Thoracic aorta (tissue), 2 donors: ENCODE measurements at places on chromosomes 12 and 14.

DNA sequence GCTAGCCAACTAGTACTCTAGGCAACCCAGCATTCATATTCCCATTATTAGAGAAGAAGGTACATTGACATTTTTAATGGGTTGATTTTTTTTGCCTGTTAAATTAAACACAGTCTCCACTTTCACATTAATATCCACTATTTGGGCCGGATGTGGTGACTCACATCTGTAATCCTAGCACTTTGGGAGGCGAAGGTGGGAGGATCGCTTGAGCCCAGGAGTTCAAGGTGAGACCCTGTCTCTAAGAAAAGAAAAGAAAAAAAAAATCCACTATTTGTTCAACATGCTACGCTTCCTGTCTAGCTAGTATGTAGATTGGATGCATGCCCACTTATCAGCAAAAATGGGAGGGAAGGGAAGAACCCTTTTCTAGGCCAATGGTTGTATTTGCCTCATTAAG lies 7.1 kb upstream of the CRADD start:
- no peak for DNase-seq

- no peak for DNase-seq
Measured at GRCh38 chr12:101780599-101780998, 41.3 kb upstream of the SYCP3 start.

DNA sequence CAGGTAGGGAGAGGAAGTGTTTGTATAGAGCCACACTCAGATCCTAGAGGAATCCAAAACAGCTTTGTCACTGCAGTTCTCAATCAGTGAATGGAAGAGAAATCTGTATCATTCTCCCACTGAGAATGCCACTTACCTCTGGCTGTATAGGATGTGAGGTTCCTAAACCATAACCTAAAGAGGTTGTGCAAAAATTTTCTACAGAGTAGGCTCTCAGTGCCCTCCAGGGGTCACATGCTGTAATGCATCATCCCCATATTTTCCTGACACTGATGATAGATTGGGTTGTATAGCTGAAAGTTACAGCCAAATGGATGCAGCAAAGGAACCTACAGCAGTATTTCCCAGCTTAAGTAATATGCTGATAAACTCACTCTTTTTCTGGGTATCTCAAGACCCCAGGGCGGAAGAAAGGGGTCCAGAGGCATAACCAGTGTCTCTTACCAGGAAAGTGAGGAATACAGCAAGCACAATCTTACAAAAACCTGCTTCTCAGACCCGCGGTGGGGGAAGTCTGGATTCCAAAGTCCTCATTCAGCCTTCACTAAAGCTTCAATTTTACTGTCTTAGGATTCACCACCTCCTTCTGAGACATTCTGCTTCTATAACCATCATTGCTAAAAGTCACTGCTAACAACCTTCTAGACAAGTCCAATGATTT lies 3.8 kb downstream of the BCDIN3D start:
- DNase-seq, result no peak

GRCh38 chr12:12642916-12643315 lies 31.2 kb downstream of the CREBL2 start:
- DNase-seq, result no peak

- no peak for DNase-seq
Measured at GRCh38 chr14:60632777-60633176, 16.5 kb downstream of the SIX1 start.

- DNase-seq, result no peak
Measured at GRCh38 chr14:68968051-68968450, 11.1 kb downstream of the ACTN1 start.

- DNase-seq, result no peak
Measured at GRCh38 chr14:104937161-104937560, 12.5 kb downstream of the PLD4 start.

DNA sequence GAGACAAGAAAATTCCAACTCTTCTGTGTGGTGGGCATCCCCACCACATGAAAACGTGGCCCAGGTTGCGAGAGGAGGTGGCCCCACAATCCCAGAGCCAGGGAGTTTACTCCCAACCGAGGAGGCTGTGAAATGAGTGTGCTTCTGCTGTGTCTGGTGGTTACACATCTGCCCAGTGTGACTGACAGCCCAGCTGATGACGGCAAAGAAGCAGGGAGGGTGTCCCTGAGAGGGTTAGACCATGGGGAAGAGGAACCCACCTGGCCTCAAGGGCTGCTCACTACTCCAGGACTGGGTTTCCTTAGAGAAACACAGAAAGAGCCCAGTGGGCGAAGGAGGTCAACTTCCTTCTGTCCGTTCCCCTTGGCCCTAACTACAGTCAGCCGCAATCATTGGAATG lies 24.6 kb downstream of the ZFP36L1 start:
- no peak for DNase-seq

DNA sequence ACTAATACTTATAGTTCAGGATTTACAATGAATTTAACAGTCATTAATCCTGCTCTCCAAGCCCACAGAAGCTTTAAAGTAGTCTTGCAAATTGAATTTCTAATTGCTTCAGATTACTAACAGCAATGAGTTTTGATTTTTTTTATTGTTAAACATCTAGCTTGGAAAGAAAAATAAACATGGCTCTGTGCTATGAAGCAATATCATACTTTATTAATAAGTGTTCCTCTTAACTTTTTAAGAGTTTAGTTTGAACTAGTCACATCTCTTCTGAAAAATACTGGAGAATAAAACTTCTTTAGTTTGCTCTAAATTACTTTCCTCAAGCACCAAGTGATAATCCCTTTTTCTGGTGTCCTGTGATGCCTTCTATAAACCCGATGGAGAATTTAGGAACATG lies 250.2 kb downstream of the TRHDE start:
- DNase-seq, result no peak

DNA sequence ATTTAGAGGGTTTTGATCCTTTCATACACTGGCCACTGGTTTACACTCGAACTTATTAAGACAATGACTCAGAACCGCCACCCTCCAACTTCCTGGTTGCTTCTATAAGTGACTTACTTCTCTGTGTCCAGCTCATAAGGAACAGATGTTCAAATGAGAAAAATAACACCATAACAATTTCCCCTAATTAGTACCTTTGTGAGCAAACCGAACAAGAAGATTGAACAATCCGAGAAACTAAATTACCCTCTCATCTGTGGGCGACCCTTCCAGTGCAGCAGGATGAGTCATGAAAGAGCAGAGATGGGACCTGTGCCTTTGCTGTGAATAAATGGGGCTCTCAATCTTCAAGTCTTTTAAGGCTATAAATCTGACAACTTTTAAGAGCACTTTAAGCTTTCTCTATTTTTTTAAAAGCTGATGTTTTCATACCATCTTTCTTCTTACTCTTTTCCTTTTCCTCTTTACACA lies 146.8 kb upstream of the RASSF8 start:
- no peak for DNase-seq

- DNase-seq, result no peak
Measured at GRCh38 chr12:6460751-6461371, 9.0 kb downstream of the TAPBPL start.

- DNase-seq, result no peak
Measured at GRCh38 chr12:30000401-30000800, 216.7 kb upstream of the TMTC1 start.

- DNase-seq, result no peak
Measured at GRCh38 chr12:34186492-34186891, 164.2 kb downstream of the ALG10 start.

DNA sequence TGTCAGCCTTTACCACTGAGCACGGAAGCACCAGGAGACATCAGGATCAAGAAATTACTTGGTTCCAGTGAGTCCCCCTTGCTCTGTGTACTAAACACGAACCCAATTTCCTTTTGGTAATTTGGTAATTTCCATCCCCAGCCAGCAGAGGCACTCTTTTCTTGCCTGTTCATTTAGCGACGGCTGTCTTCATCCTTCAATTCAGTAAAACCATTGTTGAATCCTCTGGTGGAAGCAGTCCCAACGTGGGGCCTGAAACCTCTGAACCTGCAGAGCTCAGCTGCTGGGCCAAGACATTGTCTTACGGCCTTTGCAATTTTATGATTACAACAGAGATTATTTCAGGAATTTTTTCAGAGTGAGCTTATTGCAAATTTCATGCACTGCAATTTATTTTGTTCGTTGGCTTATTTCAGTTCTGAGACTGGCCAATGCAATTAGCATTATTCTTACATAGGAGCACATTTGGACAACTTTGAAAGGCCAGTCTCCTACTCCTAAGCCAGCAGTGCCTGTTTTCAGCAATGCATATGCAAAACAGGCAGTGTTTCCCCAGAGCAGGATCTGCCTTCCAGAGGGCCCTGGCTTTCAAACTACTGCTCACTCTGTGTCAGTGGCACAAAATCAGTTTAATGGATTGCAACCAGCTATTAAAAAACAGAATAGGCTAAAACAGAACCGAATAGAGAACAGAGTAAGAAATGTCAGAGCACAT lies 372.9 kb upstream of the TMEM132C start:
- no peak for DNase-seq

DNA sequence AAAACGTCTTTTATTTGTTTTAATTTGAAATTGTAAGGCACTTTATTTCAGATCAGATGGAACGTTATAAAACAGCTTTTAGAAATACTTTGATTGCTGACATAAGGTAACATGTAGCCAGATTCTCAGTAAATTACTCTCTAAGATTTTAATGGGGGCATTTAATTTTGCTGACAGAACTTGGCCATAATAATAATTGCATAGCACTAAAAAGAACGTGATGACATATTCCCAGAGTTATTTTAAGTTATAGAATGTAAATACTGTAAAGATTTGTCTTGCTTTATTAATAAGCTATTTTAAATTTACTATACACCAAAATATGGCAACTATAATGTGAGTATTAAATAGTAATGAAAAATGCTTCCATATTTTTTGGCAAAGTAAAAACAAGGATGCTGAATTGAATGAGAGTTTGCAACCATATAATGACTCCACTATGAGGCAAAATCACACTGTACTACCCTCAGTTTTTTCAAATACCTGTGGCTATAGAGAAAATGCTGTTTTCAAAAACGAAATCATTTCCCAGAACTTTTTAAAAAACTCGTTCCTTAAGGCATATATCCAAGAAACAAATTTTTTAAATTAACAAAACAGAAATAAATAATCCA lies 876 bp downstream of the LUM start:
- no peak for DNase-seq

GRCh38 chr12:66799551-66799950 lies 120.7 kb upstream of the GRIP1 start:
- DNase-seq, result no peak

- no peak for DNase-seq
Measured at GRCh38 chr14:30532264-30532663, 26.7 kb upstream of the G2E3 start.

GRCh38 chr12:806200-806791 lies 53.9 kb downstream of the WNK1 start:
- DNase-seq, result no peak

- DNase-seq, result no peak
Measured at GRCh38 chr14:91254461-91254860, 10.0 kb upstream of the GPR68 start.

- no peak for DNase-seq
Measured at GRCh38 chr12:49536526-49537071, 2.2 kb upstream of the KCNH3 start.

GRCh38 chr14:65079201-65079600 lies 23.1 kb downstream of the MAX start:
- DNase-seq, result no peak

GRCh38 chr12:109844091-109844490 lies 10.9 kb upstream of the TRPV4 start:
- no peak for DNase-seq

GRCh38 chr12:123807670-123808069 lies 45.6 kb downstream of the DNAH10 start:
- no peak for DNase-seq

DNA sequence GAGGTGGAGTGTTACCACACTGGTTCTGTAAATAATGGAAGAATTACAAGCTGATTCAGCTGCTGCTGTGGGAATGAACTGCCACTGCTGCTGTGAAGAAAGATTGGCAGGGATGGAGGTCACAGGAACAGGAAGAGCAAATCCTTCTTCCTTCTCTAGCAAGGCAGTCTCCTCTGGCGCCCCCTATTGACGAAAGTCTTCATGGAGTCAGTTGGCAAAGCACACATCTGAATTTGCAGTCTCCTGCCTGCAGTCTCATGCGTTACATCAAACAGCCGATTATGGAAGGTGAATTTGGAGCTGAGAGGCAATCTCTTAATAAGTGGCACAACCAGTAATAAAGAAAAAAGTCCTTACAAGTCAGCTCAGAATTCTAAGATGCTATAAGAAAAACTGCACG lies 106.0 kb upstream of the TMTC1 start:
- DNase-seq, result no peak

DNA sequence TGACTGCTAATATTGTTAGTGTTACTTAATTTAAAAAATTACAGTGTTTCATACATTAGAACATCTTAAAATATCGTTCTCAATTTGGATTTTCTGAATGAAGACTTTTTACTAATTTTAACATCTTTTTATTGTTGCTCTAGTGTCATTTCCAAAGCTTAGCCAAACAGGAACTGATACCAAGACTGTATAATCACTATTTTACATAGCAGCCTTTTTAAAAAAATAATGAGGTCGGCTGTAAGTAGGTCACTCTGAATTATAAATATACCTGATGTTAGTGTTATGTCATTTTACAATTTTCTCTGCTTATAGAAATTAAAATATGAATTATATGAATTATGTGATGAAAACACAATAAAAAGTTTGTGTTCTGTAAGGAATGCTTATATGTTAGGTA lies 321.5 kb downstream of the TMEM117 start:
- DNase-seq, result no peak

GRCh38 chr12:53073881-53074280 lies 5.3 kb downstream of the SPRYD3 start:
- no peak for DNase-seq
